Kidney glomerular epithelial cell (primary cell): ENCODE measurements at places on chromosomes 3 and 15.

GRCh38 chr3:127573912-127574311, 16.6 kb downstream of the TPRA1 start:
- DNase-seq: no peak

DNA sequence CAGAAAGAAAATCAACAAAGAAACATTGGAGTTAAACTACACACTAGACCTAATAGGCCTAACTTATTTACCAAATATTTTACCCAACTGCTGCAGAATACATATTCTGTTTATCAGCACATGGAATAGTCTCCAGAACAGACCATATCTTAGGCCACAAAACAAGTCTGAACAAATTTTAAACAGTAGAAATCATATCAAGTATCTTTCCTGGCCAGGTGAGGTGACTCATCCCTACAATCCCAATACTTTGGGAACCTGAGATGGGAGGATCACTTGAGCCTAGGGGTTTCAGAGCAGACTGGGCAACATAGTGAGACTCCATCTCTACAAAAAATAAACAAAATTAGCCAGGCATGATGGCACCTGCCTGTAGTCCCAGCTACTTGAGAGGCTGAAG, 18.1 kb upstream of the KPNA4 start:
- no peak for DNase-seq

DNA sequence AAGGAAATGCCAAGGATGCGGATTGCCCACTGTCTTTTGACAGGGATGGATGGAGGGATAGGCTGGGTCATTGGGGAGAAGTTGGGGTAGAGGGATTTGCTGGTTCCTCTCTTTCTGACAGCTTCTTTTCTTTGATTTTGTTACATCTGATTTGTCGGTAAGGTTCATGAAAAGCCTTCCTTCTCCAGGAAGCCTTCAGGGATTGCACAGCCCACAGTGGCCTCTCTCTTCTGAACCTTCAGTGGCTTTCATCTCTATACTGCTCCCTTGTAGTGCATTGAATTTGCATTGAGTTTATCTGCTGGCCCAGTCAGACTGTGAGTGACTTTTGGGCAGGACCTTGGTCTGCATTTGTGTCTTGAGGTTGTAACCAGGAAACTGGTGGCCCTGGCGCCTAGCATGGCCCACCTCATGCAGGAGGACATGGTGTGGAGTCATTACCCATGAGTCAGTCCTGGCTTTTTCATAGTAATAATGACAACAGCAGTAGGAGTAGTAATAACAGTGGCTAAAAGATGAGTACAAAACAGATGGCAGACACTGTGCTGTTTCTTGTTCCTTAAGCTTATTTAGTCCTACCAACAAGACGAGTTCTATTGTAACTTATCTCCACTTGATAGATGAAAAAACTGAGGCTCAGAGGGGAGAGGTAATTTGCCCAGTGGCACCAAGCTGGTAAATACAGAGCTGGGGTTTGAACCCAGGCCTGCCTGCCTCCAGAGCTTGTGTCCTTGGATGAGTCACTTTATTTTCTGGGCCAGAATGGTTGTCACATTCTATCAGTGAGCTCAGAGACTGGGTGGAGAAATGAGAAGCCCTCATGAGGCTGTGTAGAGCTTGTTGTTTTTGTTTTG, 28.4 kb downstream of the SMAD6 start:
- no peak for DNase-seq

GRCh38 chr15:78904599-78905358, 32.1 kb downstream of the MORF4L1 start:
- no peak for DNase-seq

GRCh38 chr15:31149088-31149505, 47.6 kb upstream of the TRPM1 start:
- DNase-seq: no peak

- no peak for DNase-seq
Observed at GRCh38 chr3:194312186-194312742, 38.9 kb downstream of the CPN2 start.

- DNase-seq: peak; percentile 80
Observed at GRCh38 chr3:197478746-197479668, 76.8 kb downstream of the BDH1 start.

GRCh38 chr3:183515968-183516851, 39.3 kb downstream of the KLHL6 start:
- no peak for DNase-seq

GRCh38 chr15:60840703-60841411, 361.9 kb upstream of the ICE2 start:
- DNase-seq: no peak

- DNase-seq: no peak
Observed at GRCh38 chr3:161339517-161340500, 31.5 kb downstream of the SPTSSB start.

GRCh38 chr3:31432897-31433678, 99.6 kb upstream of the STT3B start:
- peak; percentile 91 for DNase-seq

- DNase-seq: no peak
Observed at GRCh38 chr3:162170581-162170980, 674.0 kb downstream of the OTOL1 start.

DNA sequence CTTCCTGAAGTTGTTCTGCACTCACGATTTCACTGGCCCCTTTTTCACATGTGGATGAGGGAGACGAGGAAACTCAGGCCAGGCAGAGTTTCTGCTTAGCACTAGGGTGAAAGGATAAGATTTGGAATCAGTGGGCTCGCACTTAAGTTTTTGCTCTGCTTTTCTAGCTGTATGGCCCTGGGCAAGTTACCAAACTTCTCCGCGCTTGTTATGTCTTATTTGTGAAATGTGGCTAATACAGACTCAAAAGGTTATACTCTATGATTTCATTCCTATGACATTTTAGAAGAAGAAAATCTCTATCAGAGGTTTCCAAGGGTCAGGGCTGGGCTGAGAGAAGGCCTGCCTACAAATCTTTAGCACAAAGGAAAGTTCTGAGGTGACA, 191.9 kb upstream of the LRIG1 start:
- DNase-seq: no peak

GRCh38 chr3:112973325-112974177, 1.4 kb downstream of the CD200R1 start:
- DNase-seq: no peak

GRCh38 chr15:35481992-35482391, 64.0 kb downstream of the DPH6 start:
- peak; percentile 36 for DNase-seq

GRCh38 chr3:100120012-100120411, 5.7 kb upstream of the FILIP1L start:
- DNase-seq: no peak

DNA sequence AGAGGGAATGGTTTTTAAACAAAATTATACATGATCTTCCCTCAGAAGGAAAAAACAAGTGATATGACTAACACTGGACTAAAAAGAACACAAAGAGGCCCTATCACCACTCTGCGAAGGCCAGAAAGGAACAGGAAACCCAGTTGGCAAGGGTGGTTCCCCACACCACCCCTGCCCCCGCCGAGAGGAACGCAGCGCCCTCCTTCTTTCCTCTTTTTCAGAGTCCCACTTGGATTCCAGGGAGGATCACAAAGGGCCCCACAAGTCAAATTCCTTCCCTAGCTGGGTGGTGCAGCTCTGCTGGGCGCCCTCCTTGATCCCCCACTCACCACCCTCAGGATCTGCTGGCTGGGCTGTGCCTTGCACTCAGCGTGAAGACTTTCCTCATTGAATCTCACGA, 29.8 kb downstream of the PLA1A start:
- DNase-seq: no peak

- no peak for DNase-seq
Observed at GRCh38 chr3:156626104-156626503, 48.3 kb upstream of the TIPARP start.

- no peak for DNase-seq
Observed at GRCh38 chr15:64865998-64866520, 24.3 kb downstream of the PLEKHO2 start.

- no peak for DNase-seq
Observed at GRCh38 chr3:127689266-127689860, 16.6 kb downstream of the ABTB1 start.

DNA sequence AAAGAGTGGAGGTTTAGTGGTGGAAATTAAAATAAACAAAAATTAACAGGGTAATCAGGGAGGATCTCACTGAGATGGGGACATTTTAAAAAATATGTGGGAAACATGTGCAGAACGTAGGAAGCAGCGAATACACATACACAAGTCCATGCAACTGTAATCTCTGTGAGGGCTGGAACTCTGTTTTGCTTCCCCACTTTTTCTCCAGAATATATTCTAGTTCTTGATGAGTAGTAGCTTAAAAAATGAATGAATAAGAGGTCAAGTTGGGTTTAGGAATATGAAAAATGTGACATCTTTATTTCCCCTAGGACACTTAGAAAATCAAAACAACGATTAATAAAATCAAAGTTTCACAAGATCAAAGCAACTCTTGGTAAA, 312.2 kb upstream of the ZNF717 start:
- no peak for DNase-seq

- no peak for DNase-seq
Observed at GRCh38 chr15:78775472-78775871, 35.8 kb downstream of the ADAMTS7 start.

- DNase-seq: no peak
Observed at GRCh38 chr3:12932347-12932746, 91.0 kb upstream of the RPL32 start.

GRCh38 chr3:152922554-152922953, 87.6 kb downstream of the P2RY1 start:
- no peak for DNase-seq

DNA sequence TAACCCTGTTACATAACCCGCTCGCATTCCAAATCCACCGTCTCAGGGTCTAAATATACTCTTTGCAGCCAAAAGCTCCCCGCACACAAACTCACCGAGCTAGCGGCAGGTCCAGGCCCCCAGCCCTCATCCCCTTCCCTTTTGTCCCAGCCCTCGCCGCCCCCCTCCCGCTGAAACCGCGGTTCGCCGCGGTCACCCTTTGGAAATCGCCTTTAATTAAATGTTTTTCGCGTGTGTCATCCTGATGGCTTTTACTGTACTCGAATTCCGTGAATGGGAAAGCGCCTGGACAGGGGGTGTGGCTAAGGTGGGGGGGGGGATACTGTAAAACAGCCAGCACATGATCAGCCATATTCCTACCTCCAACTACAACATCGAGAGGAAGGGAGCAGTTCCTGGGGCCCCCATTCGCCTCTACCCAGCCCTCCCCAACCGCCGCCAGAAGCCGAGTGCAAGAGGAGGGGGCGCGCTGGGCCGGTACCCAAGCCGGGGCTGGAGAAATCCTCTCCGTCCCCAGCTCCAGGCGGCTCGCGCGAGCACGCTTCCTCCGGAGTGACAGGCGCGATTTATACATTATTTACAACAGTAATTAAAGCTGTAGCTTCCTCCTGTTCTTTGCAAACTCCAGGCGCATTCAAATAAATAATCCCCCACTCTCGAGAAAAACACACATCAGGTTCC, 1.7 kb downstream of the RORA start:
- peak; percentile 55 for DNase-seq

GRCh38 chr15:35822153-35822552, 276.2 kb upstream of the DPH6 start:
- DNase-seq: no peak

DNA sequence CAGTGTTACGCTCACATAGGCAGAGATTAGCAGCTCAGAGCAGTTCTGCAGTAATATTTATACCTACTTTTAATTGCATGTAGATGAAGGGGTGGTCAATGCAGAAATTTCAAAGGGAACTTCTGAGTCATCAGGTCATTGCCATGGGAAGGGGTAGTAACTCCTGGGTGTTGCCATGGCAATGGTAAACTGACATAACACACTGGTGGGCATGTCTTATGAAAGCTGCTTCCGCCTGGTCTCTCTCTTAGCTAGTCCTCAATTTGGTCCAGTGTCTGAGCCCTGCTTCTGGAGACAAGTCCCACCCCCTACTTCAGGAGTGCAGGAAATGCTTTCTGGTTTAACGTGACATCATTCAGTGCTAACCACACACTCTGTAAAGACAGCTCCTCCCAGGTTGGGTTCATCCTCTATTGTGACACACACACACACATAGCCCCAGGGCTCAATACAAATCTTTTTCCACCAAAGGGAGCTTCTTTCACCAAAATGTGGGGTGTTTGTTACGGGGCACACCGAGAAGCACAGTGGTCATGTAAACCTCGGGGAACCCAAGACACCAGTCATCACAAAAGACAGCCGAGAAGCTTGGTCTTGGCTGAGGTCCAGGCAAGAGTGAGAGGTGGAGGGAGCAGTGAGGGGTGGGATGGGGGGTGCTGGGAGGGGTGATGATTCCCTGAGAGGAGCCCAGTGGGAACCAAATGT, 74.5 kb downstream of the TLE3 start:
- peak; percentile 64 for DNase-seq

GRCh38 chr3:14780927-14781507, 37.7 kb upstream of the FGD5 start:
- peak; percentile 3 for DNase-seq

GRCh38 chr15:100775581-100776185, 103.9 kb upstream of the ALDH1A3 start:
- DNase-seq: no peak

- DNase-seq: no peak
Observed at GRCh38 chr3:115903843-115904242, 280.5 kb downstream of the GAP43 start.
